ENCODE measurements at places on chromosomes 3 and 15. TPM values are rescaled to one million over a fixed set of nuclear protein-coding genes. Genes with fewer than 3 reads are reported as not detected.

RSL24D1 gene
- total RNA-seq: 136 TPM

PPIP5K1 gene
- total RNA-seq: 32.4 TPM

DUOXA2 gene
- not detected for total RNA-seq

RAD51 gene
- total RNA-seq: 11.0 TPM

UBA3 gene
- 88.2 TPM for total RNA-seq

HTR3D gene
- total RNA-seq: not detected

DUOX1 gene
- not detected for total RNA-seq

COL6A5 gene
- total RNA-seq: under 0.01 TPM

All from uterine smooth muscle cell (primary cell).